ENCODE measurements at places on chromosomes 12 and 14.

DNA sequence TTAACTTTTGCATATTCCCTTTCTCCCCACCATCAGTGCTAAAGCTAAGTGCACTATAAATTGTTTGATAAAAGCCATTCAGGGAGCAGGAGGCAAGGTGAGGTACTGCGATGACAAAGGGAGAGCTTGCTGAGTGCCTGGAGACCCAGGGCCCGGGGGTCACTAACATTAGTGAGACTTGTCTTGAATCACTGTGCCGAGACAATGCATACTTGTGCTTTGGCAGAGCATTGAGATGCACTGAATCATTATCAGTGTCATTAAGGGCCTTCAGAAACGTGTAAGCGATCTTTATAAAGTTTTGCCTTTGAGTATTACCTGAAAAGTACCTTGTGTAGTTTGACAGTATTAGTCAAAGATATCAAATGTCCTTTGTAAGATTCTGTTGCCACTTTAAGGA lies 447.5 kb downstream of the PCNX1 start:
- H3K36me3 ChIP-seq: no peaks in the 10 kb centered on the region
- H3K4me1 ChIP-seq: no peaks in the 10 kb centered on the region
- no peak overlapping the region for H3K27ac ChIP-seq
- peak; percentile 79 for DNase-seq
- H3K27me3 ChIP-seq: no peaks in the 10 kb centered on the region

DNA sequence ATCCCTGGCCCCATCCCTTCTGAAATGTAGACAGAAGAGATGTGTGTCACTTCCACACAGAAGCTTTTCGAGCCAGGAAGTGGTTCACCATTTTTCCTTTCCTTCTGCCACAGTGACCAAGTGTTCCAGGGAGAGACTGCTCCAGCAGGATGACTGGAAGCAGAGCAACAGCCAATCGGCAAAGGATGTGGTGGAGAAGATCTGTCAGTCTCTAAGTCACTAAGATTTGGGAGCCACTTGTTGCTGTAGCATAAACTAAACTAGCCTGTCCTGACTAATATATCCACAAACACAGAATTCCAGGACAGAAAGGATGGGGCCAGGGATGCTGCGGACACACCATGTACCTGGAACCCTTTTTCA lies 42.9 kb downstream of the DUSP6 start:
- H3K4me1 ChIP-seq: no peaks in the 10 kb centered on the region
- DNase-seq: no peak
- H3K4me3 ChIP-seq: no peak overlapping the region
- no peaks in the 10 kb centered on the region for H3K27me3 ChIP-seq
- no peak overlapping the region for H3K27ac ChIP-seq
- no peaks in the 10 kb centered on the region for H3K36me3 ChIP-seq

DNA sequence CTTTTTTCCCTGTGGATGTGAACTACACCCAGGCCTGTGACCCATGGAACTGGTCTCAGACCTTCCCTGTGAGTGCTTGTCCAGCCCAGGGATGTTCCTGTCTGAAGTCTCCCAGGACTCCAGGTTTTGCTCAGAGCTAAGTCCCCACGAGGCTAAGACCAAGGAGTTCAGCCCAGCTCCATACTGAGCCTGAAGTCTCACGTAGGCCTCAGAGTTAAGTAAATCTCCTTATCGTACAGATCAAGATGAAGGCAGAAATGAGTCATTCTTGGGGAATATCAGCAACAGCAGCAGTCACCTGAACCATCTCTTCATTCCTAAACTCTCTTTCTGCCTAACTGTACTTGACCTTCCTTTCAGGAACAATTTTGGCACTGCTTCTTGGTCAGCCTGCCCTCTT lies 139.8 kb downstream of the ANO6 start:
- H3K27ac ChIP-seq: no peak overlapping the region
- H3K27me3 ChIP-seq: no peaks in the 10 kb centered on the region
- no peak overlapping the region for H3K4me3 ChIP-seq
- DNase-seq: peak; percentile 41
- H3K4me1 ChIP-seq: no peaks in the 10 kb centered on the region
- no peaks in the 10 kb centered on the region for H3K36me3 ChIP-seq

DNA sequence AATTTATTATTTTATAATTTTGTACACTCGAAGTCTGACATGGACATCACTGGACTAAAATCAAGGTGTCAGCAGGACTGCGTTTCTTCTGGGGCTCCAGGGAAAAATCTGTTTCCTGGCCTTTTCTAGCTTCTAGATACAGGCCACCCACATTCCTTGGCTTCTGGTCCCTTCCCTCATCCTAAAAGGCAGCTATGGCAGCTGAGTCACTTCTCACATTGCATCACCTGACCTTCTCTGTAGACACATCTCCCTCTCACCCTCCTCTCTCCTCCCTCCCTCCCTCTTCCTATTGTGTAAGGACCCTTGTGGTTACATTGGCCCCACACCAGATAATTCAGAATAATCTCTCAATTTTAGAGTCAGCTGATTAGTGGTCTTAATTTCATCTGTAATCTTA lies 92.4 kb downstream of the RPS6KA5 start:
- no peak overlapping the region for H3K27ac ChIP-seq
- no peaks in the 10 kb centered on the region for H3K36me3 ChIP-seq
- H3K4me1 ChIP-seq: no peaks in the 10 kb centered on the region
- H3K4me3 ChIP-seq: no peak overlapping the region
- no peaks in the 10 kb centered on the region for H3K27me3 ChIP-seq

GRCh38 chr12:72031066-72031465 lies 92.4 kb downstream of the TPH2 start:
- no peak overlapping the region for H3K4me3 ChIP-seq
- H3K27me3 ChIP-seq: no peaks in the 10 kb centered on the region
- no peaks in the 10 kb centered on the region for H3K4me1 ChIP-seq

DNA sequence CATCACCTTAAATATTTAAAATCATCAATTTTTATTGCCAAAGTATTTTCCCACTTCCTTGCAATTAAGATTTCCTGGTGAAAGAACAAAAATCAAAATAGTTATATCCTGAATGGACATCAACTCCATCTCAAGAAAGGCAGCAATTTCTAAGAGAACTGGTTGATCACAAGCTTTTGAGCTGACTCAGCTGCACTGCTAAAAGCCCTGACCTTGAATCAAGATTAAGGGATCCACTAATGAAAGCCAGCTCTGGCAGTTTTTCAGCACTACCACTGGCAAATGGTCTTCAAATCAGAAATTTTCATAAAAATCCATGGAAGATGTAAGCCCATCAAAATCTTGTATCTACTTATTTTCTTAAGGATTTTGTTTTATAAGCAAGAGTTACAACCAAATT lies 123.4 kb downstream of the SLC6A15 start:
- DNase-seq: no peak
- H3K27me3 ChIP-seq: no peaks in the 10 kb centered on the region
- no peak overlapping the region for H3K4me3 ChIP-seq

DNA sequence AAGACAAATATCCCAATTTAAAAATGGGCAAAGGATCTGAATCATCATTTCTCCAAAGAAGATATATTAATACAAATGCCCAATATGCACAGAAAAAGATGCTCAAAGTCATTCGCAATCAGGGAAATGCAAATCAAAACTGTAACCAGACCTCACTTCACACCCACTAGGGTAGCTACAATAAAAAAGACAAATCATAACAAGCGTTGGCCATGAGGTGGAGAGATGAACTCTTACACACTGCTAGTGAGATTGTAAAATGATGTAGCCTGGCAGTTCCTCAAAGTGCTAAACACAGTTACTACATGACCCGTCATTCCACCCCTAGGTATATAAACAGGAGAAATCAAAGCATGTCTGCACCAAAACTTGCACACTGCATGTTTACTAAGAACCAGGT lies 30.4 kb downstream of the CDC42BPB start:
- peaks cover 8% of the 10 kb centered on the region for H3K4me1 ChIP-seq
- no peak overlapping the region for H3K4me3 ChIP-seq
- H3K27me3 ChIP-seq: no peaks in the 10 kb centered on the region

GRCh38 chr14:92490239-92490959 lies 23.2 kb upstream of the RIN3 start:
- H3K36me3 ChIP-seq: no peaks in the 10 kb centered on the region
- no peak overlapping the region for H3K4me3 ChIP-seq
- H3K4me1 ChIP-seq: peaks cover 3% of the 10 kb centered on the region
- H3K27me3 ChIP-seq: no peaks in the 10 kb centered on the region
- no peak overlapping the region for H3K27ac ChIP-seq

- peak within 1 kb of the TSS; percentile 80 for H3K27ac ChIP-seq
- no peaks in the 10 kb centered on the region for H3K27me3 ChIP-seq
- peak within 1 kb of the TSS; percentile 60 for H3K4me3 ChIP-seq
- DNase-seq: peak; percentile 83
- H3K4me1 ChIP-seq: no peaks in the 10 kb centered on the region
- H3K36me3 ChIP-seq: no peaks in the 10 kb centered on the region
These were observed at the start of gene TEP1 for GRCh38 chr14:20412876-20413743. Gene TEP1, minus strand, starts transcription at chr14:20413501. Its CDS starts 5,062 bp downstream, at chr14:20408439.

- no peaks in the 10 kb centered on the region for H3K4me1 ChIP-seq
- no peaks in the 10 kb centered on the region for H3K27me3 ChIP-seq
- no peak overlapping the region for H3K4me3 ChIP-seq
- H3K36me3 ChIP-seq: no peaks in the 10 kb centered on the region
- H3K27ac ChIP-seq: no peak overlapping the region
These were observed 277.6 kb downstream of the BTG1 start for GRCh38 chr12:91868054-91868453.

- H3K27me3 ChIP-seq: no peaks in the 10 kb centered on the region
- no peak overlapping the region for H3K4me3 ChIP-seq
- DNase-seq: peak; percentile 9
- no peak overlapping the region for H3K27ac ChIP-seq
- no peaks in the 10 kb centered on the region for H3K36me3 ChIP-seq
These were observed 127.2 kb downstream of the CMAS start for GRCh38 chr12:22173177-22173576.

- DNase-seq: peak; percentile 37
- peaks cover 24% of the 10 kb centered on the region for H3K4me1 ChIP-seq
- H3K27ac ChIP-seq: peak overlapping the region; percentile 83
These were observed 1.0 kb upstream of the KDM2B start for GRCh38 chr12:121581686-121582429.

DNA sequence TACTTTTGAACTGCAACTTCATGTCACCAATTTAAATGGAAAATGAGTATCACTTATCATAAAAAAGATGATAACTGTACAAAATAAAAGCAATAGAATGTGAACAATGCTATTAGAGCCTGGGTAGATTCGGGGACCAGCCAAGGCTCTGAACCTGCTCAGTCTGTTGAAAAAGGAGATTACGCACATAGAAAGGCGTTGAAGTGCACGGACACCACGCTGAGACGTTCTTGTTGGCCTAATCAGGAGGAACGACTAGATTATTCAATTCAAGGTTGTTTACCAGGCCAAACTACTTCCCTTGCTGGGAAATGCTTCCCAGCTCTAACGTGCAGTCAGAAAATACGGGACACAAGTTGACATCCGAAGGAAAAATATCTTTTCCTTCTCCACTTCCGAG lies 23.5 kb upstream of the BDKRB1 start:
- H3K27ac ChIP-seq: no peak overlapping the region
- no peaks in the 10 kb centered on the region for H3K4me1 ChIP-seq
- H3K36me3 ChIP-seq: no peaks in the 10 kb centered on the region
- no peak overlapping the region for H3K4me3 ChIP-seq
- DNase-seq: no peak

DNA sequence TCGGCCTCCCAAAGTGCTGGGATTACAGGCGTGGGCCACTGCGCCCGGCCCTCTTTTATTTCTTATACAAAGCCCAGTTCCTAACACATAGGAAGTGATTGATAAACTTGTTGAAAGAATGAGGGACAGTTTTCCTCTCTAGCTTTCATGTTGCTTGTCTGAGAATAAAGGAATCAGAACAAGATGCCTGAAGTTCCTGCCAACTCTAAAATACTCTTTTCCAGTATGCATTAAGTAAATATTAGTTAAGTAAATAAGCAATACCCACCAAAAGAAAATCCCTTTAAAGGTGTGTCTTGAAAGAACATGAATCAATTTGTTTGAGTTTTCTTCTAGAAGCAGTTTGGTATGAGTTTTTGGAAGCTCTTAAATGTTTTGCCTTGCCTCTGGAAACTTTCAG lies 24.4 kb upstream of the CD27 start:
- no peaks in the 10 kb centered on the region for H3K4me1 ChIP-seq
- DNase-seq: no peak
- no peak overlapping the region for H3K27ac ChIP-seq
- no peaks in the 10 kb centered on the region for H3K27me3 ChIP-seq

GRCh38 chr12:128727999-128728398 lies 95.8 kb downstream of the SLC15A4 start:
- H3K36me3 ChIP-seq: no peaks in the 10 kb centered on the region
- no peak for DNase-seq
- H3K4me3 ChIP-seq: no peak overlapping the region
- H3K27me3 ChIP-seq: no peaks in the 10 kb centered on the region
- no peaks in the 10 kb centered on the region for H3K4me1 ChIP-seq

GRCh38 chr12:50201987-50202521 lies 34.9 kb upstream of the CERS5 start:
- H3K27me3 ChIP-seq: no peaks in the 10 kb centered on the region
- DNase-seq: peak; percentile 26
- H3K36me3 ChIP-seq: peaks cover 14% of the 10 kb centered on the region
- no peak overlapping the region for H3K4me3 ChIP-seq
- H3K27ac ChIP-seq: peak overlapping the region; percentile 38

DNA sequence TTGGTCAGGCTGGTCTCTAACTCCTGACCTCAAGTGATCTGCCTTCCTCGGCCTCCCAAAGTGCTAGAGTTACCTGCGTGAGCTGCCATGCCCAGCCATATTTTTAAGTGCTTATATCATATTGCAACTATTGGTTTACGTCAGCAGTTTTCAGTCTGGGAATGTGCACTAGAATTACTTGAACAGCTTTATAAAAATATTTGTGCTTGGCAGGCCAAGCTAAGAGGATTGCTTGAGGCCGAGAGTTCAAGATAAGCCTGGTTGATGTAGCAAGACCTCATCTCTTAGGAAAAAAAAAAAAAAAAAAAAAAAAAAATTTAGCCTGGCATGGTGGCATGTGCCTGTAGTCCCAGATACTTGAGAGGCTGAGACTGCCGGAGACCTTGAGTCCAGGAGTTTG lies 17.1 kb downstream of the KIAA0586 start:
- H3K4me3 ChIP-seq: no peak overlapping the region
- DNase-seq: no peak
- no peaks in the 10 kb centered on the region for H3K36me3 ChIP-seq
- no peaks in the 10 kb centered on the region for H3K4me1 ChIP-seq

- no peaks in the 10 kb centered on the region for H3K36me3 ChIP-seq
- peaks cover 2% of the 10 kb centered on the region for H3K4me1 ChIP-seq
- DNase-seq: no peak
- no peak overlapping the region for H3K4me3 ChIP-seq
- no peaks in the 10 kb centered on the region for H3K27me3 ChIP-seq
These were observed 64.3 kb downstream of the DCAF5 start for GRCh38 chr14:69088586-69088985.

- no peaks in the 10 kb centered on the region for H3K36me3 ChIP-seq
- DNase-seq: no peak
- no peaks in the 10 kb centered on the region for H3K4me1 ChIP-seq
- H3K27ac ChIP-seq: no peak overlapping the region
- H3K27me3 ChIP-seq: no peaks in the 10 kb centered on the region
- H3K4me3 ChIP-seq: no peak overlapping the region
These were observed 41.1 kb upstream of the CLMN start for GRCh38 chr14:95360828-95361227.

Measured in fibroblast of lung (primary cell).